NCI-H446 (cell line): ENCODE measurements at places on chromosomes 7 and 10.
A peak's percentile ranks its signal among the peaks of the same experiment; 100 is the strongest.

DNA sequence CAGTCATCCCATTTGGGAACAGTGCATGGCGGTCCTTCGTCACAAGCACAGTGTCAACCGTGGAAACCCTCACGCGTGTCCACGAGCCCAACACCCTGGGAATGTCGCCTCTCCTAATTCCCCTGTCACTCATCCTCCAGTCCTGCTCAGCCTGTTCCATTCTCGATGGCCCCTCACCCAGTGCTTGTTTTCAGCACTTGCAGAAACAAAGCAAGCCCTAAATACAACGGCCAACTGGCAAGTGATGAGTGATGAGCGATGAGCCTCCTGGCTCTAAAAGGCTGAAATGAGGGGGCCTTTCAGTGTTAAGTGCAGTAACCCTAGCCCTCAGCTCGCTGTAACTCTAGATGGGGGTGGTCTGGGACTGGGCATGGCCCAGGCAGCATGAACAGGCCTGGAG, 22.6 kb downstream of the NKX2-3 start:
- DNase-seq = no peak

GRCh38 chr10:122306282-122306681, 35.2 kb downstream of the BTBD16 start:
- DNase-seq = no peak

- no peak for DNase-seq
Observed at GRCh38 chr10:22573820-22574569, 140.4 kb downstream of the PIP4K2A start.

- DNase-seq = peak; percentile 92
Observed at GRCh38 chr7:7681191-7681935, 37.0 kb downstream of the RPA3 start.

DNA sequence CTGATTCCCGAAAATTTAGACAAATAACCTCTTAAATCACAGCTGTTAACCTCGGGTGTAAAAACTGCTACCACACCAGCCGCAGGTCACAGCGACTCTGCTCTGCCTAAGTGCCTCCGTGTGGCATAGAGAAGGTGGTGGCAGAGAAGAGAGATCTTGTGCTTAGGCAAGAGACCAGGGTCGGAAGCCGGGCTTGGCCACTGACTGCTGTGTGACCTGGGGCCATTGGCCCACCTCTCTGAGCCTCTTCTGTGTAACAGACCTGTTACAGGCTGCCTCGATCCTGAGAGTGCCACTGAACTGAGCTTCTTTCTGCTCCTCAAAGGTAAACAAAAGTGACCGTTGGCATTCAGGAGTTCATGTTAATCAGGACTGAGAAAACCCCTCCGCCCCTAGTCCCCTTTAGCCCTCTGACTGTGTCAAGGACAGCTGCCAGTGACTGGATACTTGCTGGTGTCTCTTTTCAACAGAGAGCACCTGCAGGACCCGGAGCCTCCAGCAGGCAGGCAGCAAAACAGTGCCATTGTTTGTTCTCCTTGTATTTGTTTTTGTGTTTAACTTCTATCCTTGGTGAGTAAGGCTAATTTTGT, 36.5 kb downstream of the ZMIZ1 start:
- no peak for DNase-seq

- DNase-seq = no peak
Observed at GRCh38 chr7:114269714-114270113, 144.9 kb upstream of the FOXP2 start.

- DNase-seq = no peak
Observed at GRCh38 chr10:22733992-22734391, 19.6 kb upstream of the PIP4K2A start.

DNA sequence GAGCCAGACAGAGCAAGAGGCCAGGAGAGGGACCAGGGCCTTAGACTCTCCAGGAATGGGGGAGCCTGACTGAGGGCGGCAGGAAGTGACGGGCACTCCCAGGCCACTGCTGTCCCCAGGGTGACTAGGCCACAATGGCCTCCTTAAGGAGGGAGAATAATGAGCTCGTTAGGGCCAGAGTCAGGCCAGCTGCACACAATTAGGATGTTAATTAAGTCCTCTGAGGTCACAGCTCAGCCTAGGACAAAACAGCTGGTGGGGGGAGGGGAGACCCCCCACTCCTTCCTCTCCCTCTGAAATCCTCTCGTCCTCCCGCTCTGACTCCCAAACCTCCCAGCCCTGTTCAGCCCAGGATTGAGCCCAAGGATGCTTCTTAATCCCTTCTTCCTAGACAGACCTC, 143.0 kb downstream of the NEURL1 start:
- DNase-seq = no peak

DNA sequence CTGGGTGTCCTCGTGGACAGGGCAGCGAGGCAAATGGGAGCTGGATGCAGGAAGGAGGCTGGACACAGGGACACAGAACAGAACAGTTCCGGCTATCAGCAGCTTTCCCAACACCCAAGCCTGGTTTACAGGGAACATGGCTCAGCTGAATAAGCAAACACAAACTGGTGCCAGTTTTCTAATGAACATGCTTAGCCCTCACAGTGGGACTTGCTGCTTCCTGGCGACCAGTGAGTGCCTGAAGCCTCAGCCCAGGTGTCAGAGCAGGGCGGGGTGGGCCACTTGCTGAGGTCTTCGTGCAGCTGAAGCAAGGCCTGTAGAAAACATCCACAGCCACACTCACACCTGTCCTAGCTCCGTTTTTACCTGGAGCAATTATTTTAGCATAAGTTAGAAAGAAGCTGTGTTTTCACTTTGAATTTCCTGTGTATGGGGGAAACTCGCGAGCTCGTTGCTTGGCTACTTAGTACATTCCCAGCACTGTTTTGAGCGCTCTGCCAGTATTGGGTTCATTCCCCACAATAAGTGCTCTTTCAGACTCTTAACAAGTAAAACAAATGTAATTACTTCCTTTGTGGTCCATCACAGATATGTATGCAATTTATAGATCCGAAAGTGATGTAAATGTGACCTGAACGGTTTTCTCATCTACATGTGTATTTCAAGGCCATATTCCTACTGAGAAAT, 261.2 kb upstream of the SHH start:
- DNase-seq = no peak

DNA sequence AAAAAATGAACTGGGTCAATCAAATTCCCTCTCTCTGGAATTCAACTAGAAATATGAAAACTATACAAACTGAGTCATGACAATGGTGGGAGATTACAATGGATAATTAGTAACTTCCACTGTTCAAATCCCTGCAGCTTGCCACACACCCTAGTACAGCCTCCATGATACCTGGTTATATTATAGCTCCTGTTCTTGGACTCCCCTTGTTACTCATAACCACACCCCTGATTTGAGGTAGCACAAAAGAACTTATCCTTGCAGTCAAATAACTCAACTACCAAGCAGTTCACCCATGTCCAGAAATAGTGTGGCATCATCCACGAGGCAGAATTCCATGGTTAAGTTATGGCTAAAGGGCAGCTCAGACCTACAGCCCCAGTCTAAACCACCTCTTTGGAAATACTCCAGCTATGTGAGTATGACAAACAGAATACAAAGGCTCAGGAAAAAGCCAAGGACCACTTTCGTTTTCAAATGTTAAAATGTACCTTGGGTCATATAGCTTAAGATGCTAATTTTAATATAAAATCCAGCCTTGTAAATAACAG, 164.7 kb downstream of the CPEB3 start:
- DNase-seq = no peak

- no peak for DNase-seq
Observed at GRCh38 chr10:36097696-36098095, 455.6 kb upstream of the FZD8 start.

DNA sequence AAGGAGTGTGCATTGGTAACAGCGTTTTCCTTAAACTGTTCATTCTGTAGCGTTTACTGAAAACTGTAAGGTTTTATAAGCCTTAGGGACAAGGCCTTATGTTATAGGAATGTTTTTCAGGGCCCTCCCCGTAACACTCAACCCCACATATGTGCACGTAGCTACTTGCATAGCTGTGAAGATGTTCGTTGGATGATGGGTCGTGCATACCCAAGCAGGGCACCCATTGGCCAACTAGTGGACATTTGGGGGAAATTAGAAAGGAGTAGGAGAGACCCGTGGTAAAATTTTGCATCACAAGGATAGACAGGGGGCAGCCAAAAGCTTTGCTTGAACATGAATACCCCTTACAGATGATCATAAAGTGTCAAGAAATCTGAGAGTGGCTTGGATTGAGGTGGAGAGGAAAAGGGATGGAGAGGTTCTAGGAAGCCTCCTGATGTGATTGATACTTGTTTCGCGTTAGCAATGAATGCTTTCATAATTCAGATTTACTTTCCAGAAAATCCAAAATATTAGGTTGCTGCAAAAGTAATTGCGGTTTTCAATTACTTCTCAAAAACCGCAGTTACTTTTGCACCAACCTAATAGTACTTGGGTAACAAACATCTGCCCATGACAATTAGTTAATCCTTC, 878 bp downstream of the SEC61A2 start:
- DNase-seq = peak; percentile 35

DNA sequence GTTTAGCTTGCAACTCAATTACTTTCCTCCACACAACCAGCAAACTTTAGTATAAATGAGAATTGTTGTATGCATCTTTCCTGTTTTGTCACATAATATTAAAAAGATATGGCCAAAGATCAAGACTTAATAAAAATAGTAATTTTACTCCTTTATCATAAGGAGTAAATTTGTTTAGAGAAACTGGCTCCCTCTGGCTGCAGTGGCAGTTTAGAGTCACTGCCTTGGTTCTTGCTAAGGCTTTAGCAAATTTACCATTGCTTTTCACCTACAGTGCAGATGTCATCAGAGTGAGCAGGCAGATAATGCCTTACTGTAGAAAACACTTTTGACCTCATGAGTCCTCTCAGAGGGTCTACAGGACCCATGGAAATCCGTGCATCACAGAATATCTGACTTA, 2.6 kb downstream of the PRPF18 start:
- DNase-seq = no peak

GRCh38 chr10:76124280-76124679, 692.9 kb downstream of the LRMDA start:
- DNase-seq = no peak

DNA sequence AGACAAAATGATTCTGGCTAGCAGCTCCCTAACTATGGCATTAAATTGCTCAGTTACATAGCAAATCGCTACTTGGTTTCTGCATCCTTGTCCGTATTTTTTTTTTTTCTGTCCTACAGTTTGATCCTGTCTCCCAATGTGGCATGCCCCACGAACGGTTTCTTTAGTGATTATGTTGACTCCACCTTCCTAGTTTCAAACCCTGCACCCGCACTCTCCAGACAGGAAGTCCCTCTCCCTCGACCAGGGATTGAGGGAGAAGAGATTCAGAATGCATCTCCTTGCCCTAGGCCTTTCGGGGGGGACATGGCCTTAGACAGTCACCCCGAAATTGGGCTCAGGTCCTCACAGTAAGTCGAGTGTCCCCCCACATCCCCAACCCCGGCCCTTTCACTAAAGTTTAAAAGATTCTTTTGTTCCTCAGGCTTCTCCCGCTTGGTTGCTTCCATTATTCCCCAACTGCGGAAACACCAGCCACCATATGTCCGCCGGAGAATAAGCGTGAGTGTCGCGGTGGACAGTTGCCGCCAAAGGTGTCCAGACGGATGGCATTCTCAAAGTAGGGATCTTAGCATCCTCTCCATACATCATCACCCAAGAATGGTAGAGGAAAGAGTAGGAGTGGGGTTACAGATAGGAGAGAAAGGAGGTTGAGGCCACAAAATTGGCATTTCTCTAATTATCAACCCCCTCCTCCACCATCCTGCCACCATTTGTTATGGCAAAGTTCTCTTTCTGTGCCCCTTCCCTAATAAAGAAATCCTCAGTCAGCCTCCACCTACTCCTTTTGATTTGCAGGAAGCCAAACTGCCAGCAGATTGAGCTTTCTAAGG, 7.3 kb downstream of the EVX1 start:
- DNase-seq = no peak

DNA sequence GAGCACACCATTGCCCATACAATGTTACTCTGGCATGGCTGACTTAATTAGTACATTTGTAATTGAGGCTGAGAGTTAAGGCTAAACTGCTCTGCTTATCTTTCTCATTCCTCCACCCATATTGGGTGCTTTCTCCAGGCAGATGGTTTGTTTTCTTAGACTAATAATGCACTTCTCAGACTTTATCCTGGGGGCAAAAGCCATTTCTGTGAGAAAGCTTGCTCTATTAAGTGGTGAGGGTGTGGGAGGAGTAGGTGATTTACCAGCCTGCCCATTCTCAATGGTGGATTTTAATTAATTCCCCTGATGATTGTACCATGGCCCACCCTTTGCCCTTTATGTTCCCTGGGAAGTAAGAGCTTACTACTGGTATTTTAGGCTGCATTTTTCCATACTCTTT, 174.8 kb downstream of the FOXP2 start:
- DNase-seq = no peak

GRCh38 chr10:16049782-16050181, 189.5 kb upstream of the MINDY3 start:
- no peak for DNase-seq

- DNase-seq = no peak
Observed at GRCh38 chr10:12835709-12836108, 165.8 kb downstream of the CCDC3 start.

- no peak for DNase-seq
Observed at GRCh38 chr7:131557652-131558385, 1.4 kb upstream of the PODXL start.

DNA sequence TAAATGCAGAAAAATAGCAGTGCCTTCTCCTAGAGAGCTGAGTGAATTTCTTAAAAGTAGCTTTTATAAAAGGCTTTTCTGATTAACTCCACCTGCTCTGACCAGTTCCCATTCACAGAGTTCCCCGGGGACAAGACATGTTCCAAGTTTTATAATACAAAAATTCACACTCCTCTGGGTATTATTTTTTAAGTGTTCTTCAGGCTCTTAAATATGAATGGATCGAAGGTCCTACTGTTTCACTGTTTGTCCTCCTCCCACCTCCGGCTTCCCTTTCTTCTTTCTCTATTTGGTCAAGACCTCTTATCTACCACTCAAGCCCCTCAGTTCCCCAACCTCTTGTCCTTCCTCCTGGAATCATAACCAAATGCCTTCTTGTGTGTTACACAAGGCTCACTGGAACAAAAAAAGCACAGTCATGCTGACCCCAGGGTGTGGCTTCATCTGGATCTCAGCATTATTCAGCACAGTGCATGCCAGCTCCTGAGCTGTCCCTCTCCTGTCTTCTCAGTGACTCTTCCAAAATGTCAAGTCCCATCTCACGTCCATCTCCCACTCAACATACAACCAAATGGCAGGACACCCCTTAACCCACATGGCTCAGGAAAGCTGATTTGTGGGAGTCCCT, 222.4 kb downstream of the SORCS1 start:
- no peak for DNase-seq

DNA sequence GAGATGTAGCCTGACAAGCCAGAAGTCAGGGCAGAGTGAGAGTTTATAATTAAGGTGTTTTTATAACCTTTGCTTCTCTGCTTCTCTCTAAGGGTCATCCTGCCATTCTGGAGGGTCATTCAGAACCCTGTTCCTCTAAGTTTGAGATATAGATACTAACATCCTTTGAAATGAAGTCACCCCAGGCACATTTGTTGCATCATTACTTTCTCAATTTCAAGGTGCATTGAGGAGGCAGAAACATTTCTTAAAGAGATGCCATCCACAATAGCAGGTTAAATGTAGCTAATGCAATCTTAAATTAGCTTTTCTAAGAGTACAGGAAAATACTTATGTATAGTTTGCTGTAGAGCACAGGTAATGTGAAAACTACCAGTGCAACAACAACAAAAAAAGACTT, 106.4 kb downstream of the LRRC4 start:
- DNase-seq = no peak
